ENCODE measurements at places on chromosomes 6 and 20.

DNA sequence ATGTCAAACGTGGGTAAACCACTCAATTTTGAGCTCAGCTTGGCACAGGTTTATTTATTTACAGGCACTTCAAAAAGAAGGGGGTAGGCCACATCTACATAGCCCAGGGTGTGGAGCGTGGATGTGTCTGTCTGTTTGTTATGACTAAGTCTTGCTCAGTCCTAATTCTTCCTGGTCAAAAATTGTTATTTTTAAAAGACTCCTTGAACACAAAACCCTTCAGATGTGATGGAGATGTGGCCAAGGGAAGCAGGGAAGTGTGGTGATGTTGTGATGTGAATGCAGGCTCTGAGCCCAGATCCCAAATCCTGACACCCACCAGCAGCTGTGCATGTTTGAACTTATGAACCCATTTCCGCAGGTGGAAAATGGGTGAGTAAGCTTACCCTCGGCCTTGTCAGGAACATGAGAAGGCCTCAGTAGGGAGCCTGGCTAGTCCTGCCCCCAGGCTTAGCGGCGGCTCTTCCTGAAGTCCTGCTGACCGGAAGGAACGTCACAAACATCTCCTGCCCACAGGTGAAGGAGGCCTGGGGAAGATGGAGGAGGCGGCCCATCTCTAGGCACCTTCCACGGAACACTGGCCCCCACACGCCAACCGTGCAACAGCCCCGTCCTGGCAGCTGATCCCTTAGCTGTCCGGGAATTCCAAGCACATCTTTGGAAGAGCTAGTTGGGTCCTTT, 119.7 kb downstream of the MYLK4 start:
- no peak for DNase-seq

DNA sequence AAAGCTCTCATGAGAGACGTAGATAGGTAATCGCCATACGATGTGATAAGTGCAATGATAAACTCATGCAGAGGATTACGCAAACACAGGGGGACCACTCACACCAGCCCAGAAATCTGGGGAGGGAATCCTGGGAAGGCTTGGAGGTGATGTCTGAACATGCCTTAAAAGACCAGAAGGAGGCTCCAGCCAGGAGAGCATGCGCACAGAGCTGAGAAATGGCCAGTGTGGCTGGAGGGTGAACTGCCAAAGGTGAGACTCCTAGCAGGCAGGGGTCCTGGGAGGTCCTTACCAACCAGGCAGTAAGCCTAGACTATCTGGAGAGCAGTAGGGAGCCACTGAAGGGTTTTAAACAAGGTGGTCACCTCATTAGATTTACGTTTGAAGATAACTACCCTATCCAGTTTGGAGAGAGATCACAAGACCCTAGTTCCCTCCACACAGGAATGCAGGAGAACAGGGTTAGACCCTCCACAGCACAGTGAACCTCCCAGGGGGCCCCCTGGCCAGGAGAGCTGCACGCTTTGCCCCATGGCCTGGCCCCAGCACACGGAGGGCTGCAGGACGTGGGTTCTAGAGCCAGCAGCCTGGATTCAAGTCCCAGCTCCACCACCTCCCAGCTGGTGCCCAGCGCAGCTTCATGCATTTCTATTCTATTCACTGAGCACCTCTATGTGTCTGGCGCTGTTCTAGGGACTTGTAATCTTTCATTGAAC, 13.1 kb downstream of the MDFI start:
- DNase-seq, result no peak

- no peak for DNase-seq
Observed at GRCh38 chr6:19382676-19383075, 454.5 kb upstream of the ID4 start.

GRCh38 chr6:105501246-105501645, 98.4 kb upstream of the PREP start:
- DNase-seq, result no peak

- no peak for DNase-seq
Observed at GRCh38 chr6:166389119-166389518, 6.4 kb upstream of the MPC1 start.
